ENCODE measurements at places on chromosomes 11 and 22.
A peak's percentile ranks its signal among the peaks of the same experiment; 100 is the strongest.

GRCh38 chr11:57475191-57475590 is 14.9 kb downstream of the RTN4RL2 start:
- no peak for DNase-seq

- no peak for DNase-seq
Measured at GRCh38 chr11:33476945-33477606, 219.9 kb downstream of the HIPK3 start.

- no peak for DNase-seq
Measured at GRCh38 chr11:92527467-92527866, 302.8 kb downstream of the FAT3 start.

DNA sequence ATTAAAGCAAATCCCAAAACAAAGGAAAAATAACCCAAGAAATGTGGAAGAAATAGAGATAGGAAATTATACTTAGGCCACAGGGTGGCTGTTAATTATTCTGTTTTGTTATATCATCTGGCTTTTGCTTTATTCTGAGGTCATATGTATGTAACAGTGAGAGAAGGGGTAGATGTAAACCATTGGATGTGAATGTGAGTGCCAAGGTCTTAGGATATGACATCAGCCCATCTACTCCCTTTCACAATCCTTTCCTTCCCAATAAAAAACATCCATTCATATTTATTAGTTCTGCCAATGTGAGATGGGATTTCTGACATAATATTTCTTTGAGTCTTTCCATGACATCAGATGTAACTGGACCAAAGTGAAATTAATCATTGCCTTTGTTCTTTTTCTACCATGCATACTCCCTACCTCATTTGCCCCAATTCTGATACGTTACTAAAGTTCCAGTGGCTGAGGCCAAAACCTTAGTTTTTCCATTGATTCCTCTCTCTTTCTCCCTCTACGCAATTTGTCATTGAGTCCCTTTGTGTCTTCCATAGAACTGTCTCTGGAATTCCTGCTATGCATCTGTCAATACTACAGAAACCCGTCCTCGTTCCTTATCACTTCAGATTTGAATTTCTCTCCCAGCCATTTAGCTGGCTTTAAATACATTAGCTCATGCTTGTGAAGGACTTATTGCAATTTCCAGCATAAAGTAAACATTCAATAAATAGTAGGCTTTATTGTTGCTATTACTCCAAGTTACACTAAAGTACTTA is 170.3 kb downstream of the ARHGAP42 start:
- DNase-seq: no peak

DNA sequence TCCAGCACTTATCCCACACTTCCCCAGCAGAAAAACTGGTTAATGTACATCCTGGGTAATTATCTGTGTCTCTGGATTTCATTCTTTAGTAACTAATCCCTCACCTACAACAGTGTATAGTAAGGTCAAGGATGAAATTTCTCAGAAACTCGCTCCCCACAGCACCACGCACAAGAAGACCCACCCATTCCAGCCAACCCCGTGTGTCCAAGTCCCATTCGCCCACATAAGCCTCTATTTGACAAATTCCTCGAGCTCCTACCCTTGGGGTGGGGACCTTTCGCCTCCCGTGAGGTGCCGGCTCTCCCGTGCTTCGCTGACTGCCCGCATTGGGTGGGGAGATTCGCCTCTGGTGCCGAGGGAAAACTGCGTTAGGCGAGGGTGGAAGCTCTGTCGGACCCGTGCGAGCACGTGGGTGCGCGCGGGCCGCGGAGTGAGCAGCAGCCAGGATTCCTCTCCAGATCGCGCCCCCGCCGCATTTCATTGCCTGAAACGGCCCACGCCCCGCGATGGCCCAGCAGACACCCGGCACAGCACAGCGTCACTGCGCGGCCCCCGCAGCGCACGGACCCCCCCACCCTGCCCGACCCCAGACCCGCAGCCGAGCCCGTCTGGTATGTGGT is 866 bp downstream of the EXPH5 start:
- DNase-seq: peak; percentile 0
